Kidney epithelial cell (primary cell): ENCODE measurements at places on chromosomes 3 and 15.

- no peak for DNase-seq
These were observed 162.7 kb upstream of the MEIS2 start for GRCh38 chr15:37262922-37263608.

- DNase-seq: no peak
These were observed 193.9 kb downstream of the DTWD1 start for GRCh38 chr15:49814709-49815108.

DNA sequence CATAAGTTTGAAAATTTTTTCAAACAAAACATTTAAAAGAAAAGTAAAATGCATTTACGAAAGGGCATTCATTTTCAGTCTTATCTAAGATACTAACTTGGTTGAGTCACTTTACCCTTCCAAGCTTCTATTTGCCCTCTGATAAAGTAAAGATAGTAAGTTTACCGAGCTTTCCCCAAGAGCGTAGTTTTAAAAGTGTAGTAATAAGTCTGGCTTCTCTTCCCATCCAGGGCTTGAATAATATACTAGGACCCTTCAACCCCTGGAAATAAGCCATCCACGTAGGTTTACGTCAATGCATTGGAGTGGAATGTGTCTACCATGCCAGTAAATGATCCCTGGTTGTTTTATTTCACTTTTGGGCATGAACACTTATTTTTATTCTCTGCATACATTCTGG is 608.3 kb downstream of the NTRK3 start:
- DNase-seq: no peak

GRCh38 chr3:169661361-169662131 is 2.0 kb downstream of the MECOM start:
- no peak for DNase-seq

DNA sequence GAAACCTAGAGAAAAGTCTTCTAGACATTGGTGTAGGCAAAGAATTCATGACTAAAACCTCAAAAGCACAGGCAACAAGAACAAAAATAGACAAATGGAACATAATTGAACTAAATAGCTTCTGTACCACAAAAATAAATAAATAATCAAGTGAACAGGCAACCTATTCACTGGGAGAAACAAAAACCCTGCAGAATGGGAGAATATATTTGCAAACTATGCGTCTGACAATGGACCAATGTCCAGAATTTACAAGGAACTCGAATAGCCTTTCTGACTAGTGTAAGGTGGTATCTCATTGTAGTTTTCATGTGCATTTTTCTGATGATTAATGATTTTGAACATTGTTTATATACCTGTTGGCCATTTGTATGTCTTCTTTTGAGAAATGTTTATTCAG is 37.0 kb upstream of the GCSAM start:
- no peak for DNase-seq

DNA sequence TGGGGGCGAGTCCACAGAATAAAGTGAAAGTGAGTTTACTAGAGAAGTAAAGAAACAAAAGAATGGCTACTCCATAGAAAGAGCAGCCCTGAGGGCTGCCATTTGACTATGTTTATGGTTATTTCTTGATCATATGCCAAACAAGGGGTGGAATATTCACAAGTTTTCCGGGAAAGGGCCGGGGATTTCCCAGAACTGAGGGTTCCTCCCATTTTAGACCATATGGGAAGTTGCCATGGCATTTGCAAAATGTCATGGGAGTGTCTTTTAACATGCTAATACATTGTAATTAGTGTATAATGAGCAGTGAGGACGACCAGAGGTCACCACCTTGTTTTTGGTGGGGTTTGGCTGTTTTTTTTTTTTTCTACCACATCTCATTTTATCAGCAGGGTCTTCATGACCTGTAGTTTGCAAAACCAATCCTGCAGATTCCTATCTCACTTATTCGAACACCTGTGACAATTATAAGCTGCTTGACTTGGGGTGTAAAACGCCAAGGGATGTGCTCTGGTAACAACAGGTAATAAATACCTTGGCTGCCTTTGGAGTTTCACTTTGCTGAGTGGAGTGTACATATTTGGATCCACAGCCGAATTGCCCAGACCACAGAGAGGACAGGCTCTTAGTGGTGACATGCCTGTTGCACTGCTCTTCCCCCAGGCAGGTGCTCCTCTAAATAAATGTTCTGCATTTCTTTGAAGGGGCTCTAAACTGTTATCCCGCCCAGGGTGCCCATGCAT is 43.6 kb downstream of the C2CD4B start:
- no peak for DNase-seq

GRCh38 chr3:53151870-53152660 is 8.9 kb upstream of the PRKCD start:
- DNase-seq: no peak

- no peak for DNase-seq
These were observed 762.4 kb upstream of the DPPA4 start for GRCh38 chr3:110099711-110100110.

DNA sequence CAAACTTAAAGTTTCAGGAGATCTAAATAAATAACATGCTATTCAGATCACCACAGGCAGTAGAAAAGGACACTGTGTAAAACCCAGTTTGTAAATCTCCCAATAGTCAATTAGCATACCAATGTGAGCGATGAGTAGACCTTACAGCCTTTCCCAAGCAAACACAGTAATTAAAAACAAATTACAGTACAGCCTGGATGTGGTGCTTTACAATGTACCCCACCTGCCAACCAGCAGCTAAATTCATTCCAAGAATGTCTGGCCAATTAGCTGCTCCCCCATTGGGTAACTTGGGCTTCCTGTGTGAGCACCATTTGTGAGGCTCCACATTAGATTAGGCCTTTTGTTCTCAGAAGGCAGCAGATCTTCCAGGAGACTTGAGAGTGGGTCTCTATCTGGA is 635.0 kb downstream of the TBL1XR1 start:
- no peak for DNase-seq

DNA sequence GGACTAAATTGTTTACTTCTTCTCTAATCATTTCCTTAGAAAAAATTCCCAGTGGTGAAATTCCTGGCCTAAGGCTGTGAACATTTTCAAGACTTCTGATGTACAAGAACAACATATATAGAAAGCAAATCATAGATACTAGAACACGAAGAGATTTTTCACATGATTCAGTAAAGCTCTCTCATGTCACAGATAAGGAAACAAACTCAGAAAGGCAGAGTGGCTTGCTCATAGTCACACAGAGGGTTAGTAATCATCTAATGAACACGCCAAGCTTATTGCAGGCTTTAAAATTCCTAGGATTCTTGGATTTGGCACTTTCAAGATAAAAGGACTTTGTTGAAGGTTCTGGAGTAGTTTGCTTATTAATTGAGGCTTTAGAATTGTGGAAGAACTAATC is 26.2 kb downstream of the CRTAP start:
- no peak for DNase-seq

GRCh38 chr3:156472150-156472549 is 82.8 kb downstream of the SSR3 start:
- DNase-seq: no peak

DNA sequence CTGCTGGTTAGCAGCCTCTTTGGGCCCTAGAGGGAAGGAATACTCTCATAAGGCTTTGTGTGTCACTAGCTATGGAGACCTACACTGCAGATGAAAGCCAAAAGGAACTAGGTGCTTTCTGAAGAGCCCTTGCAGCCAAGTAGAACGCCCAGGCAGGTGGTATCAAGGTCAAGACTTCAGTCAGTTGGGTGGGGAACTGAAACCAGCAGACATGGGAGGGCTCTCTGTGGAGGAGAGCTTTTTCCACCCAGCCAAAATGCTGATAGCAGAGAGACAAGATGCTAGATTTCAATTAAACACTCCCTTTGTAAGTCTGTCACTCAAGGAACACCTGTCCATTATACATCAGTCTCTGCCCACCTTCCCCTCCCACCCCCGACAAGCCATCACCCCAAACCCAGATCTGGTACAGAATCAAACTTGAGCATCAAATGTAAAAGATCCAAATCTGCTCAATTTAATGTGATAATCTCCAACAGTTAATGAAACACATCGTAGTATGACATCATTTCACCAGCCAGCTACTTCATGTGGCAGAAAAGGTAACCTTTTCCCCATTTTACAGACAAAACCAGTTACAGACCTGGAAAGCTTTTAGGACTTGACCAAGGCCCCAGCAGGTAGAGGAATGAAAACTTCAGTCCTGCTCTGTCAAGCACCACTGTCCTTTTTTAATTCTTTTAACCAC is 14.6 kb downstream of the MRPS25 start:
- no peak for DNase-seq
